H1 (cell line): ENCODE measurements at places on chromosomes 5 and 9. TPM values are rescaled to one million over a fixed set of nuclear protein-coding genes. Genes with fewer than 3 reads are reported as not detected.

DNA sequence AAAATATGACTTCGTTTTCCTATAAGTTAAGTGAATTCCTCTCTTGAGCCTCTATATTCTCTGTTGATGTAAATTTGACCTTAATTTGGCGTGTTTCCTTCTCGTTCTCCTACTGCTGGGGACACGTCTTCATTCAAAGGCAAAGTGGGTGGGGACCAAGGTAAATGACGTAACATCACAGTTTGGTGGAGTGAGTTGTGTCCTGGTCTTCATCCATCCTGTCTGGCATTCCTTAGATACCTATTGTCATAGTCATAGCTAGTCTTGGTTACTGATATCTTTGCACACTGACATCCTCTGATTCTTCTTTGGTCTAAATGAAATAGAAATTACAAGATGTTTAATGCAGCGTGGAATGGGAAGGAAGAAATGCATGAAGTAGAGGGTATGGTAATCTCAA is 108.5 kb downstream of the NNT start:
- no peaks in the 10 kb centered on the region for H3K36me3 ChIP-seq
- no peak overlapping the region for H3K27ac ChIP-seq
- no peaks in the 10 kb centered on the region for H3K4me1 ChIP-seq

- no peaks in the 10 kb centered on the region for H3K27me3 ChIP-seq
- H3K4me3 ChIP-seq, result no peak overlapping the region
- no peak for DNase-seq
- H3K36me3 ChIP-seq, result no peaks in the 10 kb centered on the region
- H3K27ac ChIP-seq, result no peak overlapping the region
- no peaks in the 10 kb centered on the region for H3K4me1 ChIP-seq
These were observed 80.6 kb downstream of the ADRB2 start for GRCh38 chr5:148906968-148907367.

- H3K36me3 ChIP-seq, result no peaks in the 10 kb centered on the region
- H3K27me3 ChIP-seq, result no peaks in the 10 kb centered on the region
- no peak overlapping the region for H3K27ac ChIP-seq
- H3K4me1 ChIP-seq, result no peaks in the 10 kb centered on the region
These were observed 35.7 kb downstream of the TGFBI start for GRCh38 chr5:136064510-136064909.

- H3K27me3 ChIP-seq, result no peaks in the 10 kb centered on the region
- H3K27ac ChIP-seq, result no peak overlapping the region
- DNase-seq, result no peak
- no peaks in the 10 kb centered on the region for H3K36me3 ChIP-seq
These were observed 995.9 kb downstream of the MAT2B start for GRCh38 chr5:164501344-164501743.

GRCh38 chr9:92671323-92671722 is 1.4 kb upstream of the IPPK start:
- H3K4me1 ChIP-seq, result peaks cover 8% of the 10 kb centered on the region
- H3K4me3 ChIP-seq, result peak overlapping the region; percentile 99; the same call in 1 of the 2 replicates
- no peak for DNase-seq

GRCh38 chr5:173778784-173779304 is 109.3 kb upstream of the CPEB4 start:
- H3K36me3 ChIP-seq, result no peaks in the 10 kb centered on the region
- no peaks in the 10 kb centered on the region; the same call in none of the 2 replicates for H3K4me1 ChIP-seq
- no peak overlapping the region for H3K4me3 ChIP-seq
- no peak overlapping the region for H3K27ac ChIP-seq
- no peak for DNase-seq

- H3K27me3 ChIP-seq, result no peaks in the 10 kb centered on the region
- no peak overlapping the region for H3K4me3 ChIP-seq
- H3K36me3 ChIP-seq, result no peaks in the 10 kb centered on the region
- no peaks in the 10 kb centered on the region for H3K4me1 ChIP-seq
These were observed 96.4 kb upstream of the SPIN1 start for GRCh38 chr9:88291856-88292255.

DNA sequence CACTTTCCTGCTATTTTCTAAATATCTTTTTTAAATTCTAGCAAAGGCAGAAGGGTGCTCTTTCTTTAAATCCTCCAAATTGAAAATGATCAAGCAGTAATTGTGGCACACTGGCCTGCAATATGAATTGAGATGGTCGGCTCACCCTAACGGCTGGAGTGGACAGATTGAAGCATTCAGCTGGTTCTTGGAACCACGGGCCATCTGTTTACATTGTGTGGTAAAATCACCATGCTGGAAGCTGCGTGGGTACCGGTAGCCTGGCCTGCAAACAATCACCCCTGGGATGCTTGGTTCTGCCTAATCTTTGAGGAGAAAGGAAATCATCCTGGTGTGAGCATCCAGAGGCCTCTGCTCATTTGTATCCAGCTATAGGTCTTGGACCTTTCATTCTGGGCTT is 289.3 kb downstream of the ZNF608 start:
- H3K4me1 ChIP-seq, result 0 out of 2 replicates have a peak, but pooled peaks cover 4% of the 10 kb centered on the region
- H3K4me3 ChIP-seq, result no peak overlapping the region
- H3K36me3 ChIP-seq, result no peaks in the 10 kb centered on the region; the same call in 1 of the 2 replicates
- H3K27me3 ChIP-seq, result no peaks in the 10 kb centered on the region
- no peak overlapping the region for H3K27ac ChIP-seq

GRCh38 chr5:14208071-14209021 is 65.2 kb downstream of the TRIO start:
- peaks cover 6% of the 10 kb centered on the region; the same call in 1 of the 2 replicates for H3K4me1 ChIP-seq
- no peak overlapping the region for H3K4me3 ChIP-seq
- no peaks in the 10 kb centered on the region for H3K27me3 ChIP-seq
- no peak overlapping the region for H3K27ac ChIP-seq
- DNase-seq, result no peak

DNA sequence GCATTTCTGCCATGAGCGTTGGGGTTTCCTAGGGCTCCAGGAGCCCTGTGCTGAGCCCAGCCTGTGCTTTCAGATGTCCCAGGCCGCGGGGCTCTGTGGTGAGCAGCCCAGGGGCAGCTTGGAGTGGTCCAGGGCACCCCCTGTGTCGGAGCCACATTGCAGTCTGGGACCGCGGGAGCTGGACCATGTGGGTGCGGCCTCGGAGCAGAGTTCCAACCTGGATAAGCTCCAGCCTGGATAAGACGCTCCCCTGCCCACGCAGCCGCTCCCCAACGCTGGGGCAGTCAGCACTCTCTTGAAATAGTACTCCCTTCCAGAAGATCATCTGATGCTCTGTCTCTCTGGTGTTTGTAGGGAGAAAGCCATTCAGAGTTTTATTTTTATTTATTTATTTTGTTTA is 111.1 kb downstream of the WNK2 start:
- H3K4me3 ChIP-seq, result no peak overlapping the region
- no peak for DNase-seq
- H3K27ac ChIP-seq, result no peak overlapping the region
- H3K27me3 ChIP-seq, result no peaks in the 10 kb centered on the region
- peaks cover 5% of the 10 kb centered on the region; the same call in 1 of the 2 replicates for H3K36me3 ChIP-seq
- H3K4me1 ChIP-seq, result no peaks in the 10 kb centered on the region

- H3K27ac ChIP-seq, result no peak overlapping the region
- no peaks in the 10 kb centered on the region for H3K36me3 ChIP-seq
- H3K4me3 ChIP-seq, result no peak overlapping the region
- no peak for DNase-seq
These were observed 199.6 kb upstream of the DAB2 start for GRCh38 chr5:39624268-39624886.

DNA sequence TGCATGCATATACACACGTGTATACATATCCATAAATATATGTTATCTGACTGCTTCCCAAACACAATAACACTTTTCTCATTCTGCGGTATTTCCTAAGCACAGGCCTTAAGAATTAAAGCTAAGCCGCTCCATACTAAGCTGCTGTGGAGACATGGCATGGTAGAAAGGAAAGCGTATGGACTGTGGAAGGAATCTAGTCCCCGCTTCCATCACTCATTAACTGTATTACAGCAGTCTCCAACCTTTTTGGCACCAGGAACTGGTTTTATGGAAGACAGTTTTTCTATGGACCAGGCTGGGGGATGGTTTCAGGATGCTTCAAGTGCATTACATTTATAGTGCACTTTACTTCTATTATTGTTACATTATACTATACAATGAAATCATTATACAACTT is 11.3 kb downstream of the CDKL3 start:
- H3K27me3 ChIP-seq, result no peaks in the 10 kb centered on the region
- H3K4me1 ChIP-seq, result no peaks in the 10 kb centered on the region
- H3K36me3 ChIP-seq, result no peaks in the 10 kb centered on the region
- H3K4me3 ChIP-seq, result no peak overlapping the region
- H3K27ac ChIP-seq, result no peak overlapping the region

DNA sequence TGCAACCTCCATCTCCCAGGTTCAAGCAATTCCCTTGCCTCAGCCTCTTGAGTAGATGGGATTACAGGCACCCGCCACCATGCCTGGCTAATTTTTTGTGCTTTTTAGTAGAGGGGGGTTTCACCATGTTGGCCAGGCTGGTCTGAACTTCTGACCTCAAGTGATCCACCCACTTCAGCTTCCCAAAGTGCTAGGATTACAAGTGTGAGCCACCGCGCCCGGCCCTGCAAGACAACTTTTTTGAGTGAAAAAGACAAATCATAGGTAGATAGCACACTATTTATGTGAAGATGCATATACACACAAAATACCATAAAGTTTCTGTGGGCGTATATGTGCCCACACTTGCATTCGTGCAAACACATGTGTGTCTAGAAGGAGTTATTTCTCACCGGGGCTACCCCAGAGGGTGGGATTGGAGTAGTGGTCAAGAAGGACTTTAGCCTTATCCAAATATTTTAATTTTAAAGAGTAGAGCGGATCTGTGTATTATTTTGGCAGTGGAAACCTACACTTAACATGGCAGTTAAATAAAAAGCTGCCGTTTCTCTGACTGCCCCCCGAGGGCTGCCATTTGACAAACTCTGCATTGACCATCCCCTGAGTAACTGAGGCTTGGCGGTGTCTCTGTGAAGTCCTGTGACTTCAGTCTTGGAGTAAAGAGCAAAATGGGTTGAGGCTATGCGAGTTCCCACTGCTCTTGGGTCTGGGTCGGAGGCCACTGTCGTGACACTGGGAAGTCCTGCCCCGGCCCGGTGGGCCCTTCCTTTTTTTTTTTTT is 93.4 kb upstream of the PTCH1 start:
- H3K27me3 ChIP-seq, result no peaks in the 10 kb centered on the region
- H3K27ac ChIP-seq, result no peak overlapping the region
- DNase-seq, result no peak
- no peak overlapping the region for H3K4me3 ChIP-seq

DNA sequence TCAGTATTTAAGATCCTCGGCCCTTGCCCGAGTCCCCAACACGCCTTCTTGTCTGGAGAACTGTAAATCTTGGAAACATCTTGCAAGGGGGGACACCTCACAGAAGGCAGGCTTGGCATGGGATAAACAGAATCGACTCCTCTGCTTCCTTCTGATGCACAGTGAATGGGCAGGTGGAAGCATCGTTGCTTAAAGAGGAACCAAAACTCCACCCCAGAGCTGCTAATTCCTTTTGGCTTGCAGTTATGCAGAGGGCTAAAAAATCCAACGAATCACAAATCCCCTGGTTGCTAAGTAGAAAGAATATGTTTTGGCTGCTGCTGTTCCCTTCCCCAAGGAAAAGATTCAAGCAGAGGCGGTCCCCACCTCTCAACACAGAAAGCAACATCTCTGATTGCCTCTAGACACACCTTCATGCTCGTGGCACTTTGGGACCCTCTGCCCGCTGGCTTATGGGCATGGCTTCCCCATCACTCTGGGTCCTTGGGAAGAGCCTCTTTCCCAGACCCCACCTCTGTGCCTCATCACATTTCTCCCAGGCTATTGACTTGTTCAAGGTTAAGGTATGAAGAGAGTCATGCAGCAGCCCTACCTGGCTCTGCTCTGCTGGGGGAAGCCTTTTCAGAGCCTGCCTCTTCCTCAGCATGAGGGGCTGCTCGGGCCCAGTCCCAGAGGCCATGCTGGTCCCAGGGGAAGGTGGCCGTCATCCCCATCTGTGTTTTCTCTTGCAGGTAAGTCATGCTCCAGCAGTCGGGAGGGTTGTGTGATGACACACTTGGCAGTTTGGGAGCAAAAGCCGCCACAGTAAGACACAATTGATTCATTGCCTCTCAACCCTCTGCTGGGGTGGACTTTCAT is 137.1 kb downstream of the KCNIP1 start:
- no peak overlapping the region for H3K27ac ChIP-seq
- DNase-seq, result no peak
- H3K4me3 ChIP-seq, result no peak overlapping the region
- H3K27me3 ChIP-seq, result no peaks in the 10 kb centered on the region
- H3K36me3 ChIP-seq, result no peaks in the 10 kb centered on the region

- no peaks in the 10 kb centered on the region for H3K4me1 ChIP-seq
- 0 out of 2 replicates have a peak, but pooled peaks cover 4% of the 10 kb centered on the region for H3K36me3 ChIP-seq
- H3K4me3 ChIP-seq, result no peak overlapping the region
- H3K27ac ChIP-seq, result no peak overlapping the region
These were observed 28.4 kb downstream of the ZFP62 start for GRCh38 chr5:180832638-180833068.

GRCh38 chr9:136823136-136824046 is 15.6 kb downstream of the RABL6 start:
- peaks cover 1% of the 10 kb centered on the region for H3K4me1 ChIP-seq
- H3K4me3 ChIP-seq, result no peak overlapping the region
- H3K27me3 ChIP-seq, result no peaks in the 10 kb centered on the region
- H3K27ac ChIP-seq, result no peak overlapping the region

DNA sequence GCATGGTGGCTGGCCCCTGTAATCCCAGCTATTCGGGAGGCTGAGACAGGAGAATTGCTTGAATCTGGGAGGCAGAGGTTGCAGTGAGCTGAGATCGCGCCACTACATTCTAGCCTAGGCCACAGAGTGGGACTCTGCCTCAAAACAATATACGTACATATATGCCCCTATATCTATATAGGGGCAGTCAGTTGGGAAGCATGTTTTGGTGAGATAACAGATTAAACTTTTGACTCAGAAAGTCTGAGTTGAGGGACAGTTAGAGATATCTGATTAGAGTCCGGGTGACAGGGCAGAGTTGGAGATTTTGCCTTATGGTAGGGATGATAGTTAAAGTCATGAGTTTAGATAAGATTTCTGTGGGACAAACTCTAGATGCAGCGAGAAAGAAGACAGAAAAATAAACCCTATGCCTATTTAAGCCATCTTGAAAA is 71.8 kb upstream of the ALDH1A1 start:
- H3K4me3 ChIP-seq, result no peak overlapping the region
- no peaks in the 10 kb centered on the region for H3K36me3 ChIP-seq
- no peak overlapping the region for H3K27ac ChIP-seq
- no peaks in the 10 kb centered on the region for H3K27me3 ChIP-seq

GRCh38 chr9:90085633-90086032 is 480.8 kb downstream of the GADD45G start:
- DNase-seq, result no peak
- peaks cover 2% of the 10 kb centered on the region for H3K4me1 ChIP-seq
- no peak overlapping the region for H3K4me3 ChIP-seq
- no peaks in the 10 kb centered on the region for H3K36me3 ChIP-seq
- no peaks in the 10 kb centered on the region for H3K27me3 ChIP-seq

DNA sequence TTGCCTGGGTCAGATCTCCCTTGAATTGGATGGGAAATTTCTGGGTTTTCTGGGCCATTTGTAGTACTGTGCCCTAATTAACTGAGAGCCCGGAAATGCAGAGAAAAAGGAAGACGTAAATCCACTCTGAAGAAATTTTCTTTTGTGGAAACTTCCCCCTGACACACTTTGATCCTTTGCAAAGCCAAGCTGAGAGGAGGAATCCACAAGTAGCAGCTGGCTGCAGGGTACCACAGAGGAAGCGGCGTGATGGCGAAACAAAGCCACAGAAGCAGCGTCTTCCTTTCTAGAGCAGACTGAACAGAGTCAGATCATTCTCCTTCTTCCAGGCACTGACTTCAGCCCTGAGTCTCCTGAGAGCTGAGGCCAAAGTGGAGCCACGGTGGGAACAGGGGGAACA is 47.1 kb upstream of the ZNF354A start:
- no peak overlapping the region for H3K27ac ChIP-seq
- H3K4me3 ChIP-seq, result no peak overlapping the region
- H3K36me3 ChIP-seq, result no peaks in the 10 kb centered on the region
- DNase-seq, result no peak
- H3K27me3 ChIP-seq, result no peaks in the 10 kb centered on the region

RAD23B gene
- total RNA-seq, result 162 and 165 TPM in 2 replicates
